ENCODE measurements at places on chromosomes 3 and 15.

DNA sequence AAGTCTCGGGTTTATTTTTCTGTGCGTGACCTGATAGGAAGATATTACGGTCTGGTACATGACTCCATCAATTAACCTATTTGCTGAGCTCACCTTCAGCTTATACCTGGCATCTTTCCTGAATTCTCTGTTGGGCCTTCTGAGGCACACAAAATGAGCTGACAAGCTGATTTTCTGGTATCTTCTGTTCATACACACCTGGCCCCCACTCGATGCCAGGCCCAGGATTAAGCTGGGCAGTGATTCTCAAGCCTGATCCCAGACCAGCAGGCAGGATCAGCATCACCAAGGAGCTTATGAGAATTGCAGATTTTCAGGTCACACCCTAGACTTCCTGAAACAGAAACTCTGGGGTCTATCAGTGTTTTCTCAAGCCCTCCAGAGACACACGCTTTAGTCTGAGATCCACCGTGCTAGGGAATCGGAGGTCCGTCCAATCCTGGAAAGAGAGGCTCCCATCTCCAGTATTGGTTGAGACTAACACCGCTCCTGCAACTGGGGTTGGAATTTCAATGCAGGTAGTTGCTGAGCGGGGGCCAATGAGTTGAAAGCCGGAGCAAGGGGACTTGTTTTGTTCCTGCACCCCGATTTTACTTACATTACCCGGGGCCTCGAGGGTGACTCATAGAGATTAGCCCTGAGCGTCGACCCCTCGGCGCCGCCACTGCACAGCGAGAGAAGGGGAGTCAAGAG lies 636 bp upstream of the EIF1B start:
- DNase-seq, result no peak

DNA sequence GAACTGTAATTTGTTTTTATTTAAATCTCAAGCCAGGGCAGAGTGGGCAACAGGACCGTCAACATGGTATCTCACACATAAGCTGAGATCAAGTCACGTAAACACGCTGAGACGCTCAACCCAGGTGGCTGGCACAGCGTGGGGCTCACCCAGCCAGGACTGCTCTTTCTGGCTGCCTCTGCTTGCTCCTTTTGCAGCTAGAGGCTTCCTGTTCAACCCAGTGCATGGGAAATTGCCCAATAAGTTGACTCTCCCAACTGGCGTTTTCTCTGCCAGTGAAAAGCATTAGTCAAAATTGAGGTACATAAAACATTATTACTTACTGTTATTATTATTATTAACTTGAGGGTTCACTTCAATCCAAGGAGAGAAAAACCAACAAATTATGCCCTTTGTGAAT lies 398.1 kb downstream of the NR2F2 start:
- peak; percentile 17 for DNase-seq

DNA sequence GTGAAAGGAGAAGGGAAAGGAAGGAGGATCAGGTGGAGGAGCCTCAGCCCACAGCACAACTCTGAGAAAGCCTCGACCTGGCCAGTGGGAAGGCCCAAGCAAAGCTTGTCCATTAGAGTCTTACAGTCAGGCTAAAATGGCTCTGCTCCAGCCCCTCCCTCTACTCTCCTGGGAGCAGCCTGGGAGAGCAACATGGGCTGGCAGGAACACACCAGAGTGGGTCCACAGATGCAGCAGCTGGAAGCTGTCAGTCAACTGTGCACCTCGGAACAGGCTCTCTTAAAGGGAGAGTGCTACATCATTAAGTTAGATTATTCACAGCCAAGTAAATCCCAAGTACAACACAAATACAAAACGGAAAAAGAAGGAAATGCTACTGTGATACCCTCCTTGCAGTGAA lies 98.0 kb upstream of the LIMD1 start:
- DNase-seq, result peak; percentile 71

DNA sequence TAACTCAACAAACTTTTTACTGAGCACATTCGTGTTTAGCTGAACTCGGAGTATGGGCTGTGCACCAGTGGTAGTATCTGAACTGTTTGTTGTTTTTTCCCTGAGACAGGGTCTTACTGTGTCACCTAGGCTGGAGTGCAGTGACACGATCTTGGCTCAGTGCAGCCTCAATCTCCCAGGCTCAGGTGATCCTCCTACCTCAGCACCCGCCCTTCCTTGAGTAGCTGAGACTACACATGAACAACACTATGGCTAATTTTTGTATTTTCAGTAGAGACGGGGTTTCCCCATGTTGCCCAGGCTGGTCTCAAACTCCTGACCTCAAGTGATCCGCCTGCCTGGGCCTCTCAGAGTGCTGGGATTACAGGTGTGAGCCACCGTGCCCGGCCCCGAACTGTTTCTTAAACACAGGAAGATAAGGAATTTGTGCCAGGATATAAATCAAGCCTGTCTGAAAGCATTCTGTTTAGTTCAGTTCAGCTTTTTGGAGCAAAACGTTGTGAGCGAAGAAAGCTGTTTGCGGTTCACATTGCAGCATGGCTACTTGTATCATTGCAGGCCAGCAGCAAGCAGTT lies 40.4 kb upstream of the SKOR1 start:
- DNase-seq, result no peak

DNA sequence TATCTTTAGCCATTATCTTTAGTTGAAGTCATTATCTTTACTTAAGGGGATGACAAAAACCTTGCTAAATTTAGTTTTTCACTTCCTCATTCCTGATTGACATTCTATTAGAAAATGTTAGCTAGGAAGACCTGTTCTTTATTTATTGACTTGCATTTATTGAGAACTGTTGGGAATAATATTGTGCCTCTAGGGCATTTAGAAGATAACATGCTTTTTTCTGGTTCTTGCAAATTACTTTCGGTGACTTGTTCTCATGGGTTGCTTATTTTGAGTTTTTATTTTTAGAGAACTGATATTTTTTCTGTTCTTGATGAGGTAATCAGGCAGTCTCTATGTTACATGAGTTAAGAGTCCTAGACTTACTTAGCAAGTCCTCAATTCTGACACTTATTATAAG lies 48.3 kb upstream of the CTDSPL start:
- DNase-seq, result no peak
